Hippocampal formation (tissue), 2 donors: ENCODE measurements at places on chromosomes 5 and 9.

GRCh38 chr5:17221843-17222636 is 4.6 kb downstream of the BASP1 start:
- DNase-seq, result no peak

GRCh38 chr9:87193925-87194868 is 246.9 kb upstream of the GAS1 start:
- no peak for DNase-seq

DNA sequence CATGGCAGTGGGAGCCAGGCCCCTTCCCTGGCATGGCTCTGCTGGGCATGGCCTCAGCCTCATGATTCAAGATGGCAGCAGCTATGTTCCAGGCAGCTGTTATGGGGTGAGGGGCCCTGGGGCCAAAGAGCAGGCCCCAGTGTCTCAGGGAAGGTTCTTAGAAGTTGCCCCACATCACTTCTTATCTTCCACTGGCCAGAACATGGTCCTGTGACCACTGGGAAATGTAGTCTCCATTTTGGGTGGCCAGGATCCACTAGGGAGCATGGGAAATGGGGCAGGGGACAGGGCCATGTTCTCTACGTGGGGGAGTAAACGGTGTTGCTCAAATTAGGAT is 18.3 kb downstream of the SUSD3 start:
- no peak for DNase-seq

GRCh38 chr9:80383331-80383730 is 811.6 kb downstream of the TLE4 start:
- DNase-seq, result no peak

DNA sequence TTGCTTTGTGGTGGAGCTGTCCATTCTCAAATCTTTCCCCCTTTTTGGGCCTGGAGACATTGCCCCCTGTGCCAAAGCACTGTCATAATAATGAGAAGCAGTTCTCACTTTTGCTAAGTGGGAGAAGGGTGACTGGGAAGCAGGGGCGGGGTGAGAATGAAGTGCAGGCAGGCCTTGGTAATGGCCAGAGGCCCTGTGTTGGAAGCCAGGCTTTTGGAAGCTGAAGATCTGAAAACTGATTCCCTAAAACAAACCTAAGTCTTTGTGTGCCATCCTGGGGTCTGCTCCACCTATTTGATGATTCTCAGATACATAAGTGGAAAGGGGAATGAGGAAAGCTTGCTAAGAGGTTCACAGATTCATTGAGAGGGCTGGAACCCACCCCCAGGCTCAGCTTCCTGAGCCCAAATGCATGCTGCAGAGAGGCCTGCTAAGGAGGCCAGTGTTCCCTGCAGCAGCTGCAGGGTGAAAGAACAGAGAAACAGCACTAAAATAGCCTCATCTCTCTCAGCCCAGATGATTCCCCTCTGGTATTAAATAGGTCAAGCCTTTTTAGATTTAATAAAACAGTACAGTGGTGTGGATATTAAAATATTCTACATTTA is 75.0 kb downstream of the NSG2 start:
- no peak for DNase-seq

GRCh38 chr5:132483101-132483500 is 7.5 kb downstream of the IRF1 start:
- DNase-seq, result no peak

DNA sequence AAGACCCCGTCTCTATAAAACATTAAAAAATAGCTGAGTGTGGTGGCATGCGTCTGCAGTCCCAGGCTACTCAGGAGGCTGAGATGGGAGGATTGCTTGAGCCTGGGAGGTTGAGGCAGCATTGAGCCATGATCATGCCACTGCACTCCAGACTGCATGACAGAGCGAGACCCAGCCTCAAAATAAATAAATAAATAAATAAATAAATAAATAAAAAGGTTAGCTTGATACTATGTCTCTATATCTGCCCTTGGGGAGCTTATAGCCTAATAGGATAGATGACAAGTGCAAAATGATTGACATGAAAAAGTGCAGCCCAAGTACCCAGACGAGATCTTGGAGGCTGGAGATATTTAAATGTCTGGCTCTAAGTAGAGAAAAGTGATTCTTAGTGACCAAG is 122.6 kb downstream of the PDE4D start:
- no peak for DNase-seq
